Stimulated activated naive CD4-positive, alpha-beta T cell treated with Interleukin-2 at 50 U/mL for 16 hours (primary cell): ENCODE measurements at places on chromosomes 3 and 15.

- no peak for DNase-seq
Observed at GRCh38 chr3:29516164-29516563, 235.3 kb downstream of the RBMS3 start.

GRCh38 chr3:112976001-112976400 lies 1.1 kb upstream of the CD200R1 start:
- no peak for DNase-seq

DNA sequence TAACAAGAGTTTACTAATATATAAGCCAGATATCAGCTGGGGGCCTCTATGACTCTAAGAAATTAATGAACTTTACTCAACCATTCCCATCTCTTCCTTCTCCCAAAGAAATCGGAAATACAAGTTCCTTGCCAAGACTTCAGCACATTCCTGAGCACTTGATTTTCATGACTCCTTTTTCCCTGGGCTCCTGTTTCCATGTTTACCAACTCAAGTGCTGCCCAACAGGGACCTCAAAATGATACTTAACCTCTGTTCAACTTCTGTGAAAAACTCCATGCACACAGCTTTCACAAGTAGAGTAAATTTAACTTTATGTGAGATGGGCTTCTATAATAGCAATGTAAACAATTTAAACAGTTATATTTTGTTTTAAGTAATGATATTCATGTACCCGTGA lies 315.8 kb upstream of the CDIN1 start:
- no peak for DNase-seq

DNA sequence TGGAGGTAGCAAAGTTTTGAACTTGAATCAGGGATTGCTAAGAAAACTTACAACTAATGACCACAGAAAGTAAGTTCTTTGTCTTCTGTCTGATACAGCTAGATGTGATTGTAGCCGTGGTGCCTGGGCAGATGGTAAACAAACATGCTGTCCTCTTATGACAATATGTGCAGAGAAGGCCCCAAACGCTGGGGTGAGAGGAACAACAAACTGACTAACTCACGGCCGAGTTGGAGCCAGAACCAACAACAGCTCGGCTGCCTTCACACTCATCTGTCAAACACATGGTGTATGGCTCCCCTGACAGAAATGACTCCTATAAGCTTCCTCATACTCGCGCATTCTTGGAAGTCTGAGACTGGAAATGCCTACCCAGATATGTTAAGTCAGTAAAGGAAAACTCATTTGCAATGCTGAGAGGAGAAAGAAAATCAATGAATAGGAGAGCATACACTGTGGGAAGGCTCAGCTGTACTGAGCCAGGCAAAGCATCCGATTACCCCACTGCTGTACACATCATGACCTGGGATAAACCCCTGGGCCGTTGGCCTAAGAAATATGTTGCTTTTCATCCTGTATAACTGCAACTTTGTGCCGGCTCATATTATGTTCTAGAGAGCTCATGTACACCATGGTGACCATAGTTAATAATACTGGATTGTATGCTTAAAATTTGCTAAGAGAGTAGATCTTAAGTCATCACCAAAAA lies 5.7 kb downstream of the THBS1 start:
- DNase-seq = no peak

DNA sequence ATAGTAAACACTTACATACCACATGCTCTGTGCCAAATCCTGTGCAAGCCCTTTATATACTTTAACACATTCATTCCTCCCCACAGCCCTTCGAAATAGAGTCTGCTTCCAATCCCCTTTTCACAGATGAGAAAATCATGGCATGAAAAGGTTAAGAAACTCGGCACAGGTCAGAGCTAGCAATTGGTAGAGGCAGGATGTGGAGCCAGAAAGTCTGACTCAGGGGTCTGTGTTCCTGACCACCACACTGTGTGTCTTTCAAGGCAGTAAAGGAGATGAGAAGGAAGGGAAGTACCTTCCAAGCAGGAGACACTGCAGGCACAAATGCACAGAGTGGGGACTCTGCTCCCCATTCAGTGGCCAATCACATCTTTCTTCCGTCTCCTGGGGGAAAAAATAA lies 61.1 kb downstream of the SCN11A start:
- DNase-seq = no peak

- no peak for DNase-seq
Observed at GRCh38 chr3:137987723-137988122, 22.2 kb upstream of the CLDN18 start.

- DNase-seq = no peak
Observed at GRCh38 chr15:57677204-57677603, 29.3 kb upstream of the POLR2M start.

DNA sequence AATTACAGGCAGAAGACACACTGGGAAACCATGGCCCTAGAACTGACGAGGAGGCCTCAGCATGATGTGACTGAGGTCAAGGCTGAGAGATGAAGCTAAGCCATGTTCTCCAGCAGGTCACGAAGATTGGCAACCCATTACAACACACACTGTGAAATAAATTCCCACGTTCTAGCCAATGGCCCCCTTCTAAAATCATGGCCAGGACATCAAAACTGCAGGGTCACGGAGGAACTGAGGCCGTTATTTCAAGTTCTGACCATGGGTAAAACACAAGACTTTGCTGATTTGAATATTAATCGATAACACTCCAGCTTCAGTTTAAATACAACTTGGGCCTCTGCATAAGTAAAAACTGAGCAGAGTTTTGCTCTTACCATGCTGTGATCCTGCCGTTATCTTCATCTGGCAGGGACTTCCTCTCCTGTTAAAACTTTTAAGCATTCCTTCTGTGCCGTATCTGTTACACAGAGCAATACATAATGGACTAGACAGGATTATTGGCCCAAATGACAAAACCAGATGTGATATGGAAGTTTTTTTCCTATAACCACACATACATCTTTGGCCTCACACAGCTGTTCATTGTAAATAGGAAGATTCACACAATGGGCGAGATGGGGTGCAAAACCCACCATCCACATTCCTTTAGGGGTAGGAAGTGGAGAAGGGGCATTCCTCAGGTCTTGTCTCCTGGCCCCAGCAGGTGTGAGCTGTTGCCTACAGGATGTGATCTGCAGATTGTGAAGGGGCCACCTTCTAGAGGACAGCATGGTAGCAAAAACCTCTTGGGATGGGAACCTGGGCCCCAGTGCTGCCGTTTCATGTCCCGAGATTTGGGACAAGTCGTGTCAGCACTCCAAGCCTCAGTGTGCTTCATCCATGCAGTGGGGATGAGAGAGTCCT lies 207.4 kb downstream of the OPA1 start:
- DNase-seq = no peak

- no peak for DNase-seq
Observed at GRCh38 chr3:191019855-191020254, 157.4 kb upstream of the GMNC start.

GRCh38 chr3:30549600-30549999 lies 56.8 kb upstream of the TGFBR2 start:
- no peak for DNase-seq

GRCh38 chr3:121637922-121638321 lies 22.8 kb downstream of the HCLS1 start:
- DNase-seq = no peak

GRCh38 chr3:149004622-149005021 lies 13.3 kb downstream of the GYG1 start:
- no peak for DNase-seq

- DNase-seq = no peak
Observed at GRCh38 chr15:59124261-59124660, 19.3 kb downstream of the CCNB2 start.

DNA sequence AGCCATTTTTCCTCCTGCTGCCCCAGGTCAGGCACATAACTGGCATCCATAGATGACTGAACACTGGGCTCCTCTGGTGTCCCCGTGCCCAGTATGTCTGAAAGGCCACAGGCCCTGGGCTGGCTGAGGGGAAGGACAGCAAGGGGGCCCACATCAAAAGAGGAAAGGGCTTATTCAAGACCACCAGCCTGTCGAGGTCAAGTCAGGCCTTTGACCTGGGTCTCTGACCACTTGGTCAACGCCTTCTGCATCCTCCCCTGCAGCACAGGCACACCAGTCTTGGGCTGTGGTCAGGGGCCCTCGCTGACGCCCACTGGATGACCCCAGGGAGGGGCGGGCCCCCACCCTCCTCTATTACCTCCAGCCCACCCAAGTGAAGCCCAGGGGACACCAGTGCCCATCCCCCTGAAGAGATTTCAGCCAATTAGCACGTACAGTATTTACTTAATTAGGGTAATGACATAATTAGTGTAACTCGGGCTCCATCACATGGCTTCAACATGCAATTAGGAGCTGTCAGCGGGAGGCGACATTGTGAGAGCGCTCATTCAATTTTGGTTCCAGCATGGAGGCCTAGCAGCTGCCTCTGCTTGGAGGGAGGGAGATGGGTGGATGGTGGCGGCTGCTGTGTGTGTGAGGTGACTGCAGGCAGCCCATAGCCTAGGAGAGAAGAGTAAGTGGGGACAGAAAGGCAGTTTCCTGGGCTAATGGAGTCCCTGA lies 13.5 kb upstream of the DNAH1 start:
- DNase-seq = no peak

DNA sequence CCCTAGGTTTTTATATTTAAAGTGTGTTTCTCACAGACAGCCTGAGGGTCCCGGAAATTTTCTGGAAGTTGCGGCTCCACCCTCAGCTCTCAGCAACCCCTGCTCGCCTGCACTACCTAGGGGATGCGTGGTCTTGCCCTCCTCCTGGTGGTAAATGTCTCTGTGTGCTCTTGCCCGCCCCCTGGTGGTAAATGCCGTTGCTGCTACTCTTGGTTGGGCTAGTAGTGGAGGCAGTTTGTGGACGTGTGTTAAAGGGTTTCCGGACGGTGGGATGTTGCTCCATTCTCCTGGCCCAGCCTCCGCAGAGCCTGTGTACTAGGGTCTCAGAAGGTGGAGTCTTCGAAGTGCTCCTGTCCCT lies 27.4 kb downstream of the STOML1 start:
- DNase-seq = peak; percentile 78

- DNase-seq = no peak
Observed at GRCh38 chr3:127050733-127051132, 67.8 kb downstream of the PLXNA1 start.

GRCh38 chr15:38733331-38733730 lies 168.7 kb upstream of the RASGRP1 start:
- DNase-seq = no peak

GRCh38 chr3:143203142-143203541 lies 83.6 kb downstream of the CHST2 start:
- DNase-seq = no peak

GRCh38 chr3:73813291-73813690 lies 188.6 kb upstream of the PDZRN3 start:
- DNase-seq = no peak

DNA sequence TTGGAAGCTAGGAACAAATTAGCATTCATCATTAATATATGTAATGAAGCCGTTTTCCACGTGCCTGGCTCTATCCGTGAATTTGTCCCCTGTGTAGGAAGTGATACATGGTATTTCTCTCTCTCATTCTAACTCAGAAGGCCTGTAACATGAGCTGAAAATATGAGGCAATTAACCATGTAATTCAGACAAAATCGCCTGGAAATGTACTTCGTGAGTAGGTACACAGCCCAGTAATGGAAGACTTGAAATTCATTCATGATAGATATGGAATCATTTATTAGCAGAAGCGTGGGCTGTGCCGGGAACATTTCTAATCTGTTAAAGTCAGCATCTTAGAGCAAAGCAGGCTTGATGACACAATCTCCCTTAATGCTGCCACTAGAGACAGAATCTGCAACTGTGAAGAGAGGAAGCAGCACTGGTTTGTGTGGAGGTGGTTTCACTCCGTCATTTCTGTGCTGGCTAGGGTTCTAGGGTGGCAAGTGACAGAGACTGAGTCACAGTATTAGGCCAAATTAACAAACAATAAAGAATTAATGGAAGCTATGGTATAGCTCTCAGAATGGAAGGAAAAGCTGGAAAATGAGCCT lies 225.0 kb upstream of the PROK2 start:
- DNase-seq = no peak

DNA sequence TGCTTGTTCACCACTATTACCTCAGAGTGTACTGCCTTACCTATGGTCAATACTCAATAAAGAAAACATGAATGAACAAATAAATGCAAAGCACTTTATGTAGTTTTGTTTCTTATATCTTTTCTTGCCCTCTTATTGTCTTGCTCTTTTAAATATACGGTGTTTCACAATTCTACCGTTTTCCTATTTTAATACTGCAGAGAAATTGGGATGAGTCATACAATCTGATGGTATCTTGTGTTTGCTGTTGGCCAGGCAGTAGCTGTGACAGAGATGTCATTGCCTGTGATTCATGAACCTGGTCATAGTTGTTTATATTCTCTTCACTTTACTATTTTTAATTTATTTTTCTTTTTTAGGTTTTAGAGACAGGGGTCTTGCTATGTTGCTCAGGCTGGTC lies 48.3 kb downstream of the SERP1 start:
- DNase-seq = no peak

DNA sequence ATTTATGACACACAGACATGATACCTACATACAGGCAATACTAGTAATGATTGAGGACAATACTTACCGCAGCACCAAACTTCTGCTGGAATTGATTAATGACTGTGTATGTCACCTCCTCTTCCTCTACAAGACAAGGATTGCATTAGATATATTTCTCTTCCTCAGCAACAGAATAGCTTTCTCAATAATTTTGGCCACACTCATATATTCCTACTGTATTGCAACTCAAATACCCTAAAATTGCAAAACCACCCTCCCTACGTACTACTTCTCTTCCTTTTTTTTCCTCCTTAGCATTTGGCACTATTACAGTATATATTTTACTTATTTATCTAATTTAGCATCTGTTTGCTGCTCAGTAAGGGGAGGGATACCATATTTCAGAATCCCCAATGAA lies 14.8 kb downstream of the EXD1 start:
- DNase-seq = no peak

- DNase-seq = no peak
Observed at GRCh38 chr3:168847291-168847883, 751.7 kb upstream of the GOLIM4 start.

- DNase-seq = no peak
Observed at GRCh38 chr3:54931182-54931581, 3.3 kb upstream of the LRTM1 start.

- DNase-seq = no peak
Observed at GRCh38 chr3:119625451-119626153, 27.9 kb downstream of the PLA1A start.

DNA sequence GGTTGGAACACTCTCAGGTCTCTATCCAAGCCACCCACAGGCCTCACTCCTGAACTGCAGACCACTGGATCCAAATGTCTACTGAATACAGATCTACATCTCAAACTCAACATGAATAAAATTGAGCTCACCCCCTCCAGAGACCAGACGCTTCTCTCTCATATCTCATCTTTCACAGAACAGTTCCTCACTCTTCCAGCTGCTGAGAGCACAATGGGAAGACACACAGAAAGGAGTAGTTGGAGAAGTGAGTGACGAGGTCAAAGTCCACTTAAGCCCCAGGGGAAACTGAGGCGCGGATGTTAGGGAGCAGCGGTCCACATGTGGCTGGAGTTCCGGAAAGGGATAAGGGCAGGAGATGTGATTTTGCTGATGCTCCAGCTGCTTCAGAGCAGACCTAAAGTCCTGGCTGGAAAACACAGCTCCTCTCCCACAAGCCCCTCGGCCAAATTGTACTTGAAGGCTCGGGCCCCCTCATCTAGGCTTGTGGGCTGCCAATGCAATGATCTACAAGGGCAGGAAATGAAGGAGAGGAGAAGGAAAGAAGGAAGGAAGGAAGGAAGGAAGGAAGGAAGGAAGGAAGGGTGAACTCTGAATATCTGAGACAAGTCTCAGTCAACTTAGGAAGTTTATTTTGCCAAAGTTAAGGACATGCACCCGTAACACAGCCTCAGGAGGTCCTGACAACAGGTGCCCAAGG lies 211.2 kb upstream of the TLE3 start:
- no peak for DNase-seq
